Muscle of leg (tissue), 16 donors: ENCODE measurements at places on chromosomes 1 and 21. TPM values are rescaled to one million over a fixed set of nuclear protein-coding genes. Genes with fewer than 3 reads are reported as not detected.

DNA sequence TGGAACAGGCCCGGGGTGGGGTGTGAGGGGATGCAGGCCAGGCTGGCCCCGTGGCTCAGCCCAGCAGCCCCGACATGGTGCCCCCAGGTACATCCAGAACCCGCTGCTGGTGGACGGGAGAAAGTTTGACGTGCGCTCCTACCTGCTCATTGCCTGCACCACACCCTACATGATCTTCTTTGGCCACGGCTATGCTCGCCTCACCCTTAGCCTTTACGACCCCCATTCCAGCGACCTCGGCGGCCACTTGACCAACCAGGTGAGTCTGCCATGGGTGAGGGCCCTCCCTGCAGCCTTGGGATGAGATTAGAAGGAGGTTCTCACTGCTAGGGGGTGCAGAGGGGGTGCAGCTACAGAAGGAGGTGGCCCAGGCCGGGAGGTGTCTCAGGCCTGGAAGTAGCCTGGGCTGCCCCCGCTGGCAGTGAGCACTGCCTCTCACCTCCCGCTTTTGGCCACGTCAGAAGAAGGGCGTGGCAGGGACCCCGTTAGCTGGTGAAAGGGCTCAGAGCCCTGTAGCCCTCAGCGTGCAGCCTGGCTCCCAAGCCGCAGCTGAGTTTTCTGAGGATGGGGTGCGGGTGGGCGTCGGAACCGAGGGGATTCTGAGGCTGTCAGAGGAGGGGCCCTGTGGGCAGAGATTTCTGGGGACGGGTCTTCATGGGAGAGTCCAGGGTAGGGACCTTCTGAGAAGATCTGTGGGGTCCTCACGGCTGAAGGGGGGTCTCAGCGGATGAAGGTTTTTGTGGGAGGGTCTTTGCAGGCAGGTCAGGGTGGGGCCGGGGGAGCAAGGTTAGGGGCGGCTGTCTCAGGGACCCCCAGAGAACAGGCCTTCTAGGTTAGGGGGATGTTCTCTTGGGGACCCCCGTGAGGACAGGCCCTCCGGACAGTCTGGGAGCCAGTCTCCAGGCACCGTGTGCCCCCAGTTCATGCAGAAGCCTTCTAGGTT lies 10.4 kb downstream of the TTLL10 start:
- no peak for DNase-seq

- no peak for DNase-seq
These were observed 34.0 kb upstream of the RAP1A start for GRCh38 chr1:111585447-111586086.

- peak; percentile 89 for DNase-seq
These were observed 351.5 kb downstream of the PLPP3 start for GRCh38 chr1:56227886-56228285.

GRCh38 chr1:175708787-175709186 lies 34.6 kb downstream of the TNR start:
- peak; percentile 7 for DNase-seq

Gene DMBX1
- not detected for polyA plus RNA-seq
